ENCODE measurements at places on chromosomes 16 and 17.
A peak's percentile ranks its signal among the peaks of the same experiment; 100 is the strongest.

DNA sequence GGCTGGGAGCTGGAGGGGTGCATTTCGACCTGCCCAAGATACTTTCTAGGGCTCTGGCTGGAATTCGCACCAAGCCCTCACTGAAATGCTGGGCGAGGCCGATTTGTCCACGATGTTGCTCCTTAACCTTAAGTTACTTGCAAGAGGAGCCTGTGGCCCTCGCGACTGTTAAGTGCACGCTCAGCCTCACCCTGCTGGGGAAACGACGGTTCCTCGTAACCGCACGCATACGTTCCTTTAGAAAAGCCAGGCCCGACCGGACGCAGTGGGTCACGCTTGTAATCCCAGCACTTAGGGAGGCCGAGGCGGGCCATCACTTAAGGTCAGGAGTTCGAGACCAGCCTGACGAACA is 607 bp upstream of the NCOR1 start:
- DNase-seq: no peak

DNA sequence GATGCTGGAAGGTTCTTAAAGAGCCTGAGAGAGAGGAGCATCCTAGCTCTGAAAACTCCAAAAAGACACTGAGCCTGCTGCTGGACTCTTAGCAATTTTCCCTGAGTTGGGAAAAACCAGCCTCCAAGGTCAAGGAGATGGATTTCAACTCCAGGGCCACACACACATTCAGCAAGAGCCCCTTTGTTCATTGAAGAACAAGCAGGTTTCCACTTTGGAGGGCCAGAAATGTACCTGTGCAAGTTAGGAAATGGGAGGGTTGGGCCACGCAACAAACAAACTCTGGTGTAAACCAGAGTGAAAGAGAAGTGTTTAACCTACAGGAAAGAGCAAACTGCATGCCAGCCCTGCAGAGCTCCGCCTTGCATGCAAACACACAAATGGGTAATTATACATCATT is 264.8 kb upstream of the RPL38 start:
- DNase-seq: no peak

GRCh38 chr16:1193825-1194581 is 31.1 kb downstream of the TPSG1 start:
- no peak for DNase-seq

DNA sequence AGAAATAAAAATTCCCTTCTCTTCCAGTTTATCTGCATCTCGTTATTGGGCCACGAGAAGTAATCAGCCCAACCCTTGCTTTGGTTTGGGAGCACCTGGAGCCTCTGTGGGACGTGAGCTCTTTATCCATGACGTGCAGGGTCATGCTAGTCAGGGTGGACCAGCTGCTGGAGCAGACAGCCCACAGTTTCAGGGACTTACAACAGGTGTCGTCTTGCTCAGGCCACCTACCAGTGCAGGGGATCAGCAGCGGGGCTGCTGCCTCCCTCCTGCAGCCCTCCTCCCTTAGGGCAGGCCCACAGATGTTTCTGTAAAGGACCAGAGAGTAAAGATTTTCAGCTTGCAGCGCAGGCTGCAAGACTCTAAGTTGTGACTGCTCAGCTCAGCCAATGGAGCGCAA is 16.9 kb downstream of the ADAD2 start:
- DNase-seq: no peak

GRCh38 chr16:86734543-86735460 is 156.5 kb downstream of the FOXL1 start:
- no peak for DNase-seq

GRCh38 chr16:27754788-27755690 is 205.1 kb downstream of the KATNIP start:
- DNase-seq: no peak

GRCh38 chr16:89046491-89046890 is 47.2 kb upstream of the ACSF3 start:
- DNase-seq: no peak

GRCh38 chr17:6597727-6598126 is 41.4 kb upstream of the PITPNM3 start:
- DNase-seq: no peak

- DNase-seq: peak; percentile 9
Observed at GRCh38 chr16:77234611-77235010, 35.4 kb downstream of the SYCE1L start.

DNA sequence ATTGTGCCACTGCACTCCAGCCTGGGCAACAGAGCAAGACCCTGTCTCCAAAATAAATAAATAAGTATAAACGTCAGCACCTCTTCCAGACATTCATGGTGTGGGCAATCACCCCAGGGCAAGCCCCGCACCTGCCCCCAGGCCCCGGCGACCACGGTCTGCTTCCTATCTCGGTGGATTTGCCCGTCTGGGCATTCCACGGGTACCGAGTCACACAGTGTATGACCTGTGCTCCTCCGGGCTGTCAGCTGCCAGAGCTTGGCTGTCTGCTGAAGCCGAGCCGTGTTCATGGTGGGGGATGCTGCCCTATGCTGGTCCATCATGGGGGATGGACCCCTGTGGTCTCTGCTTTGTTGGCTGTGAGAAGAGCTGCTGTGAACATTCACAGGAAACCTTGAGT is 15.4 kb downstream of the CYBC1 start:
- DNase-seq: peak; percentile 60

- DNase-seq: peak; percentile 49
Observed at GRCh38 chr16:4272114-4272956, 488 bp downstream of the TFAP4 start.

- DNase-seq: no peak
Observed at GRCh38 chr17:79054200-79054960, 20.2 kb upstream of the ENGASE start.

DNA sequence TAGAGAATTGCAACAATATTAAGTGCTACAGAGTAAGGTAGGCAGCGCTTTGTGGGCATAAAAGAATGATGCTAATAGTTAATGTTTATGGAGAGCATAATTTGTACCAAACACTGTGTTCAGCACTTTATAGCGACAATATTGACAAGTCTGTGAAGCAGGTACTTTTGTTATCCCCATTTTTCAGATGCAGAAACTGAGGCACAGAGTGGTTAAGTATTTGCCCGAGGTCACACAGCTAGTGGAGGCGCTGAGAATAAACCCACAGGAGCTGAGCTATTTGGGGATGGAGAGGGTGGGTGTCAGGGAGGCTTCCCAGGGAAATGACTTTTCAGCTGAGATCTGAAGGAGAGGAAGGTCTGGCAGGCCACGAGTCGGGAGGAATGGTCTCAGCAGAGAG is 39.4 kb downstream of the TMEM186 start:
- no peak for DNase-seq

GRCh38 chr16:57471209-57471608 is 8.7 kb downstream of the POLR2C start:
- no peak for DNase-seq

DNA sequence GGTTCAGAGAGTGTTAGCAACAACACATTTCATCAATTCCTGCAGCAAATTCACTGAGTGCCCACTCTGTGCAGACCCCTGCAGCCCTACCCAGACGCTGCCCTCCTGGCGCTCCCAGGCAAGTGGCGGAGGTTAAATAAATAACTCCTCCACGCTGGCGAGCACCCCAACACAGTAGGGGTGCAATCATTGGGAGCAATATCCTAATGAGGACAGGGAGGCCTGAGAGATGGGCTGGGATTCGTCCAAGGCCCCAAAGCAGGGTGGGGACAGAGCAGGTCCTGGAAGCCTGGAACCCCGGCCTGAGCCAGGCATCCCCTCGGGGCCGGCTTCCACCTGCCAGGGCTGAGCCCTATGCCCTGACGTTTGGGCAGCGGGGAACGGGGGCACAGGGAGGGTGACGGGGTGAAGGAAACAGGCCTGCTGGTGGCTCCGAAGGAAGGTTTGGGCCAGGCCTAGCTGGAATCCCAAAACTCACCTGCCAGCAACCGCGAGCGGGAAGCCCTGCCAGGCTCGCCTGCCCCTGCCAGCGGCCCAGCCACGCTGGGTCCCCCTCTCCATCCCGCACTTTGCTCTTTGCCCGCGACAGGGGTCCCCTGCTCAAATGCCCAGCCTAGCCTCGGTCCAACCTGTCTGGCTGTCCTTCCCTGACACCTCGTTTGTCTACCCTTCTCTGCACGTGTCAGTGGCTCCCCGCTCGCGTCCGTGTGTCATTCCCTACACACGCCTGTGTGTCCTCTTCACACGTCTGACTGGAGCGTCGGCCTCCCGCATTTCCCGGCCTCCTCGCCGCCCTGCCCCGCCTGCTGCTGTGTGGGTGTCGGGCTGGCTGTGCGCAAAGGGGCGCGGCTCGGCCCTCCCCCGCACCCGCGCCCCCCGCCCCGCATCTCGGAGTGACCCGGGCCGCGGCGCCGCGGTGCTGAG is 721 bp upstream of the BEAN1 start:
- DNase-seq: peak; percentile 29

DNA sequence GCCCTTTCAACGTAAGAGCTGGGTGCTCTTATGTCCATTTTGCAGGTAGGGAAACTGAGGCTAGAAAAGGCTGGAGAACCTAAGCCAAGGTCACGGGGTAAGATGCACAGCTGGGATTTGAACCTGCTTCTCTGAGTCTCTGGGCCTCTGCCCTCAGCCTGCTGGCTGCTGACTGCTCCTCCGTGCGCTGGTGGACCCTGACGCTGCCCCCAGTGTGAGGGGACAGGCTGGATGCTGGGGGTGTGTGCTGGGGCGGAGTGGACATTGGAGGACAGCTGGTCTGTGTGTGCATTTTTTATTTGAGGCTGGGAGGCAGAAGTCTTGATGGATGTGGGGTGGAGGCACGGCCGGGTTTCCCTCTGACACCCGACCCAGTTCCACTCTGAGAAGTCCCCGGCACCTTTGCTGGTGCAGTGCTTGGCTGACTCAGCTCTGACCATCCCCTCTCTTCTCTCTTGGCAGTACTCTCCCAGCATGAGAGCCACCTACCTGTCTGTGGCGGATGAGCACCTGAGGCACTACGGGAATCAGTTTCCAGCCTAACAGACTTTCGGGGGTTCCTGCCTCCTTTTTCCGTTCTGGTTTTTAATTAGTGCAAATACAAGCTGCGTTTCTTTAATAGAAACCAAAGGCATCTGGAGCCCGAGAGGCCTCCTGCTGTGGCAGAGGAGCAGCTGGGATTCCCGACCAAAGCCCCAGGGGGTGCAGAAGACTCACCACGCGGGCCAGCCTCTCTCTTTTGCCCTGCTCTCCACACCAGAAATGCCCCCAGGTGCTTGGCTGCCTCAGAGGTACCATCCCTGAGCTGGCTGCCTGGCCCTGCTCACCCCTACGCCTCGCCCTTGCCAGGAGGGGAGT is 14.1 kb upstream of the DNAI2 start:
- no peak for DNase-seq

DNA sequence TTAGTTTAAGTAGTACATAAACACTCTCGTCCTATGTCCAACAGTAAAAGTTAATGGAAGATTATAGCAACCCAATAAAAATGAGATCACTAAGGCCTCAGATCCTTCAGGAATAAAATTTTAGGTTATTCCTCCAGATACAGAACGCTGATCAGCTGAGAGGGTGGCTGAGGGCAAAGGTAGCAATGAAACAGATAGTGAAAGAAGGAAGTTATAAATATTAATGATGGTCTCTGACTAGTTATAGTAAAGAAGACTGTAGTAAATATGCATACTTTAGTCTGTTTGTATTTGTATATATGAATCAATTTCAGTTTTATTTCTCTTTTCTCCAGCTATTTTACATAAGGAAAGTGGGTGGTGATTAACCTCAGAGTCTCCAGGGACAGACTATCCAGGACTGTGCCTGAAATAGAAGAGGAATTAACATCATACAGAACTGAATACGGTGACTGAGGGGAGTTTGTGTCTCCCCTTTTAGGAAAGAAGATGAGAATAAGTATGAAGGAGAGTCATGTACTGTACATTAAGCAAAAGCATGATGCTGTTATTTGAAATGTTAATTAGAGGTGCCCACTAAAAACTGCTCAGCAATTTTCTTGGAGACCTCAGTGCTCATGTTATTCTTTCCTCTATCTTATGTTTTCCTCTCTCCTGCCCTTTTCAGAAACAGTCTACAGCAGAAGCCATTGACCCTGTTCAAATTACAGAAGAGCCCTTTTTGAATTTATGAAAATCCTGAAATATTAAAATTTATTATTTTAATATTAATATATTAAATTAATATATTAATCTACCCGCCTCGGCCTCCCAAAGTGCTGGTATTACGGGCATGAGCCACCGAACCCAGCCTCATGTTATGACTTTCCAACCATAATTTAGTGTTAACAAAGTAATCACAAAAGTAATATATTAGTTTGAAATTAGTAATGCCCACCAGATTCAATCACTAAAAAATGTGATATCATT is 36.5 kb upstream of the DHRS7B start:
- no peak for DNase-seq

Data from ELR (cell line).